ENCODE measurements at places on chromosomes 3 and 15.

GRCh38 chr3:40980467-40980866 lies 218.8 kb upstream of the CTNNB1 start:
- no peak for DNase-seq

DNA sequence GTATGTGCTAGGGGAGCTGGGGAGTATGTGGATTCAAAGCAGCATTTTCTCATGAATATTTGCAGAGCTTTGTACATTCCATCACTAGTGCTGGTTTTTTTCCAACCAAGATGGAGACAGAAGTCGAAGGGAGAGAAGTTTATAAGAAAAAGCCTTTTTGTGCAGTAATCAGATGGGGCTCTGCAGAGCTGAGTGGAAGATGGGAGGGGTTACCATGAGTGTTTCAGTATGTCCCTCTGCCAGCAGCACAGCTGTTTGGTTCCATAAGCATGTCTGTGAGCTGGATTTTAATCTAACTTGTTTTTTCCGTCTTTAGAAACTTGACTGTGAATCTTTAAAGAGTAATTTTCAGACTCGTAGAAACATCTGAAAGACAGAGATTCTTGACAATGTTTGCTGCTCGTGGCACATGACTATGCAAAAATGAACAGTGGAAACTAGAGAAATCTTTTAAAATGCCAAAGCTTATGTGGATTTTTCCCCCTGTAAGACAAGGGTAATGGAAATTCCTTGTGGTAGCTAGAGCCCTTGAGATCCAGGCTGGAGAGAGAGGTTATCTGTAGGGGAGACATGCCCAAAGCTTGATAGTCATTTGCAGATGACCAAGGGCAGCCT lies 20.3 kb downstream of the STARD9 start:
- DNase-seq: peak; percentile 47

GRCh38 chr3:79761441-79761840 lies 6.4 kb downstream of the ROBO1 start:
- no peak for DNase-seq

DNA sequence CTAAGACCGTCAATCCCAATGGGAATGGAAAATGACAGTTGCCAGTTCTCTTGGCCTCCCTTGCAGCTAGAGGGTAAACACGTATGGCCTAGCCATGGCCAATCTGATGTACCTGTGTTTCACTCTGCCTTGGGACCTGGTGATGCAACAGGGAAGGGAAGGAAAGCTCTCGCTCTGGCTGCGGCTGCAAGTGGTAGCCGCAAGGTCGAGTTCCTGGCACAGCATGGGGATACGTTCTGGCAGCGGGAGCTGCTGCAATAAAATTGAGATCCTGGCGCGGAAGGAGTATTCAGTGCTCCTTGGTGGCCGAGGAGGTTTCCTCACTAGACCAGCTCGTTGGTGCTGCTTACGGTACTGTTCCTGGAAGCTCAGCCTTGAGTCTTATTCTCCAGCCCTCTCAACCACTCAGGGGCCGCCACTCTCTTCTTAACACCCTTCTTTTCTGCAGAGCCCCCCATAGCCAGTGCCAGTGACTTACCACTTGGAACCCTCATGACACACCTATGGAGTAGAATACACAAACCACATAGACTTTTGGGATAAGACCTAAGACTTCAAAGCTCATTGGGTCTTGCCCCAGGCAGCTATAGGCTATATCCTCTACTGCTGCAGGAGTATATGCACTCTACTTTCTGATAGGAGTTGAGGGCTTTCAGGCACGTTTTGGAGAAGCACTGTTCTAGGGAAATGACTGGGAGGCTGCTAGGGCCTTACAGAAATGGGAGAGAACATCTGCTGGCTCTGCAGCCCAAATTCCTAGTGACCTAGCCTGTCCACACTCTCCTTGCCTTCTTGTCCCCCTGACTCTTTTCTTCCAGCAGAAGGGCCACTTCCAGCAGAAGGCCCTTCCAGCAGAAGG lies 2.7 kb downstream of the KY start:
- DNase-seq: no peak

GRCh38 chr15:30783019-30783418 lies 120.7 kb upstream of the FAN1 start:
- no peak for DNase-seq

- no peak for DNase-seq
Observed at GRCh38 chr3:124007186-124007585, 15.3 kb upstream of the ROPN1 start.

DNA sequence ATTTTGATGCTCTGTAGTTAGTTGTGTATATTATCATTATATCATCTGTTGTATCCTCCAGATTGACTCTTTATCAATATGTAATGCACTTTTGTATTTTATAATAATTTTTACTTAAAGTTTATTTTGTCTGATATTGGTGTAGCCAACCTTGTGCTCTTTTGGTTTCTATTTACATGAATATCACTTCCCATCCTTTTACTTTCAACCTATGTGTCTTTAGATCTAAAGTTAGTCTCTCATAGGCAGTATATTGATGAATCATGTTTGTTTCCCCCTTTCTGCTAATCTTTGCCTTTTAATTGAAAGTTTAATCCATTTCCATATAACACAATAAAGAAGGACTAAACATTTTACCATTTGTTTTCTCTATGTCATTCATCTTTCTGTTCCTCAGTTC lies 28.1 kb upstream of the CD200R1L start:
- DNase-seq: no peak

DNA sequence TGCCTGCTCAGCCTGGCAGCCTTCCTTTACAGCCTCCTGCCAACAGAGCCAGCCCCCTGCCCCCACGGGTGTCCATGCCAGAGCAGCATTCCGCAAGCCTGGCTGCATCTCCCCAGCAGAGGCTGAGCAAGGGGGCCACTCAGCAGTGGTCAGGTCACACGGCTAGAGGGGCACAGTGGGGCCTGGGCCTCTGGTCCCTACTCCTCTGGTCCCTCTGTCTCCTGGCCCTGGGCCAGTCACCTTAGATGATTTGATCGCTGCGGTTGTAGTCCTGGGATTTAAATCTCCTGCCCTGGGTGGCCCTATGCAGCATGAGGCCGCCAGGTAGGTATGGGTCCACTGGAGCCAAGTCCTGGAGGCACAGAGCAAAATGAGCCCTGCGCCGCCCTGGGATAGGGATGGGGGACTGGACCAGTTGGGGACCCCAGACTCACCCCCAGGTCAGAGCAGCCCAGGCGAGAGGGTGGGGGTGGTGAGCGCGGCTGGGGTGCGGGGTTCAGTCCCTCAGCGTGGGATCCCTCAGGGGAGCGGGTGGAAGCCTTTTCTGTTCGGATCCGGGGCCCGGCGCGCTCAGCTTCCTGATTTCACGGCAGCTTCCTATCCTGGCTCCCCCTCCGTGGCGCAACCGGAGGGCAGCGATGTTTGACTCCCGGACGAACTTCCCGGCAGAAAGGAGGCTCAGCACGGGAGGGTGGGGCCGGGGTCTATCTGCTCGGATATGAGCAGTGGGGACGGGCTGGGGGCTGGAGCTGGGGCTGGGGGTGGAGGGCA lies at the start of gene ZBTB47:
ZBTB47 (plus strand) TSS at position 138 of the 771 bp plus-strand sequence. CDS start 4,659 bp downstream, outside the sequence.
- peak; percentile 71 for DNase-seq

GRCh38 chr15:61853195-61853594 lies 207.1 kb downstream of the VPS13C start:
- DNase-seq: no peak

DNA sequence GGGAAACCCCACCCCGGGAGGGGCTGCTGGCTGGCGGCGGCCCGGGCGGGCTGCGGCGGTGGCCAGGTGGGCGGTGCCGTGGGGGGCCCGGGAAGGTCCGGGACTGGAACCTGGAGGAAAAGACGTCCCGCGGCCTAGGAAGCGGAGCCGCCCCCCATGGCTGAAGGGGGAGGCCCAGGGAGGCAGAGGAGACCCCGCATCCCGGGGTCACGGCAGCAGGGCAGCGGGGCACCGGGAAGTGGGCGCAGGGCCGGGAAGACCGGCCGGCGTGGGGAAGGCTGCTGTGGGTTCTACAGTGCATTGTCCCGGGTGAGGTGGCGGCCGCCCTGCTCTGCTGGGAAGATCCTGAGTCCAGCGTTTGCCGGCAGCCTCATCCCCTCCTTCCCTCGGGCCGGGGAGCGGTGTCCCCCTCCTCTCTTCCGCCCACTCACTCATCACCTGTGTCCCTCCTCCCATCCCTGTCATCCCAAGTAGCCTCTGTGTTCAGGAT lies 525 bp upstream of the FSTL1 start:
- no peak for DNase-seq

- DNase-seq: peak; percentile 92
Observed at GRCh38 chr15:44188795-44189194, 6.3 kb downstream of the FRMD5 start.

GRCh38 chr3:40299721-40300335 lies 9.7 kb upstream of the EIF1B start:
- DNase-seq: no peak

GRCh38 chr3:14513566-14514322 lies 26.4 kb downstream of the GRIP2 start:
- DNase-seq: no peak

- no peak for DNase-seq
Observed at GRCh38 chr15:28995705-28996104, 109.9 kb downstream of the APBA2 start.

GRCh38 chr3:126348308-126348920 lies 8.8 kb downstream of the KLF15 start:
- DNase-seq: no peak

DNA sequence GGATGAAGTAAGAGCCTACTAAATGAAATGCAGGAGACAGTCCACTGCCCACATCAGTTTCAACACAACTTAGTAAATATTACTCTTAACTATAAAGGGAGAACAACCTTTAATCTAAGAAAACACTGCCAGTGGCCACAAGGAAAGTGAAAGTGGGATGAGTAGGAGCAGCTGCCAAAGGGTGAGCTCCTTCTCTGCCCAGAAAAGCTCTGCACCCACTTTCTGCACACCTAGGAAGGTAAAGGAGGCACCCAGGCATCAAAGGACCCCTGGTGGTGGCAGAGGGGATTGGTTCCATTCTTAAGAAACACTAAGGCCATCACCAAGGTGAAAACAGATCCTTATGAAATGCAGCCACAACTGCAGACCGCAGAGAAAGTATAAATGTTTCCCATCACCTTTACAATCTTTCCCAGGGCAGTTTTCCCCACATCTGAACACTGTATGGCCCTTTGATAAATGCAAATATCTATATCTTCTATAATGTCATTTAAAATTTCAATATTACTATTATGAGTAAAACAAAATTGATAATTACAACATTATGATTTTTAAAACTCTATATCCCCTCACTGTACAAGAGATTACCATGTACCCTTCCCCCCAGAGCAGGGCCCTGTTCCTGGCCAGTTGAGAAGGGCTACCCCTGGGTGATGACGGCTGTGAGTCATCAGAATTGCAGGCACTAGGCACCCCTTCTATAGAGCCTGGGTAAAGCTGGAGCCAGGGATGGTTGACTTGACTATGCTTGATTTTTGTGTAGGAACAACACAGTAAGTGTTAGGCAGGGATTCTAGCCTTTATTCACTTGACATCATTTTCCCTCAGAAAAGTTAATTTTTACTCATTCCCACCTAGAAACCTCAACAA lies 92.0 kb downstream of the SNRK start:
- no peak for DNase-seq

DNA sequence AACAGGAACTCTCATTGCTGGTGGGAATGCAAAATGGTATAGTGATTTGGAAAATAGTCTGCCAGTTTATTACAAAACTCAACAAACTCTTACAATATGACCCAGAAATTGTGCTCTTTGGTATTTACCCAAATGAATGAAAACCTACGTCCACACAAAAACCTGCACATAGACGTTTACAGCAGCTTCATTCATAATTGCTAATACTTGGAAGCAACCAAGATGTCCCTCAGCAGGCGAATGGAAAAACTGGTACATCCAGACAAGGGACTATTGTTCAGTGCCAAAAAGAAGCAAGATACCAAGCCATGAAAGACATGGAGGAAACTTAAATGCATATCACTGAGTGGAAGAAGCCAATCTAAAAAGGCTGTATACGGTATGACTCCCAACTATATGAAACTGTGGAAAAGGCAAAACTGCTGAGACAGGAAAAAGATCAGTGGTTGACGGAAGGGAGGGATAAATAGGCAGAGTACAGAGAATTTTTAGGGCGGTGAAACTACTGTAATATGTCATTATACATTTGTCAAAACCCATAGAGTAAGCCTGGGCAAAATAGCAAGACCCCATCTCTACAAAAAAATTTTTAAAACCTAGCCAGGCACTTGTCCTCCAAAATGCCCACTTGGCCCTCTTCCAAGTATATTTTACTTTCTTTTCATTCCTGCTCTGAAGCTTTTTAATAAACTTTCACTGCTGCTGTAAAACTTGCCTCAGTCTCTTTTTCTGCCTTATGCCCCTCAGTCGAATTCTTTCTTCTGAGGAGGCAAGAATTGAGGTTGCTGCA lies 4.9 kb upstream of the MKRN2OS start:
- DNase-seq: no peak

- DNase-seq: no peak
Observed at GRCh38 chr3:169430707-169431404, 232.7 kb downstream of the MECOM start.

DNA sequence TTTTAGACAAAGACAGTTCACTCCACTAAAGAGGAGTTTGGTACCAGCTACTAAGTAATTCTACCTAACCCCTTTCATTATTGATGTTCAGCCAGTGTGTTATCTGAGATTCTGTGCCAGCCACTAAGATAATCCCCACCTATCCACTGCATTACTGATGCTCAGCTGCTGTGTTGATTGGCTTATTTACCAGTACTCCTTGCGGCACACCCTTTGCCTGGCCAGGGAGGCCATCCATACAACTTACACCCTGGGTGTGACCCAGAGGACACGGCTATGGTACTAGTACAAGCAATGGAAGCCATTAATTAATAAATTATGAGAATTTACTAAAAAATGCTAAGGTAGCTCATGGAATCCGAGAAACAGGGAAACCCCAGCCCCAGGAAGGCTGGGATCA lies 290.7 kb upstream of the CTNNB1 start:
- no peak for DNase-seq

DNA sequence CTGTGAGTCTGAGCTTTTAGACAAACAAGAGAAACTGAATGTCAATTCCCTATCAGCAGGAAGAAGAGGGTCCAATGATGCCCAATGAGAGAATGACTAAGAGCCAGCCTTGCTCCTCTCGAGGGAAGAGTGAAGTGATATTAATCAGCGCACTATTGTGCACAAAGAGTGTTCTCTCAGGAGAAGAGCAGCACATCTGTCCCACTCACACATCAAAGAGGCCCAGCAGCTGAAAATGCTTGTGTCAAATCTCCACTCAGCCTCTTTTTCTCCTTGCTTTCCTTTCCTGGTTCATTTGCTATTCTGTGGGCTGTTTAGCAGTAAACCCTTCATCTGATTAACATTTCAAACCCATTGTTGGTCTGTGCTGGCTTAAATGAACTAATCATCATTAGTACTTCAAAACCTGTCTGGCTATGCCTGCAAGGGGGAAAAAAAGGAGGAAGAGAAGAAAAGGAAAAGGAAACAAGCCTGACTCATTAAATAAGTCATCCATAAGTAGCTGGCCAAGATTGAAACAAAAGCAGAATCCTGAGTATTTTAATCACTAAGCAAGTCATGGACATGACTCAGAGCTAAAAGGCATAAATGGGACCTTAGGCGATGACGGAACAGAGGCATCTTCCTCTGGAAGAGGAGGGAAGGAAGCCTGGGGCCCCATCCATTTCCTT lies 912.7 kb downstream of the TUSC7 start:
- DNase-seq: no peak

- peak; percentile 89 for DNase-seq
Observed at GRCh38 chr3:172203522-172204258, 164.3 kb downstream of the FNDC3B start.

Measured in Ammon's horn (tissue), 1 donor.